ENCODE measurements at places on chromosomes 16 and 17.

GRCh38 chr16:87145181-87146176 lies 171.7 kb downstream of the C16orf95 start:
- no peak for DNase-seq

DNA sequence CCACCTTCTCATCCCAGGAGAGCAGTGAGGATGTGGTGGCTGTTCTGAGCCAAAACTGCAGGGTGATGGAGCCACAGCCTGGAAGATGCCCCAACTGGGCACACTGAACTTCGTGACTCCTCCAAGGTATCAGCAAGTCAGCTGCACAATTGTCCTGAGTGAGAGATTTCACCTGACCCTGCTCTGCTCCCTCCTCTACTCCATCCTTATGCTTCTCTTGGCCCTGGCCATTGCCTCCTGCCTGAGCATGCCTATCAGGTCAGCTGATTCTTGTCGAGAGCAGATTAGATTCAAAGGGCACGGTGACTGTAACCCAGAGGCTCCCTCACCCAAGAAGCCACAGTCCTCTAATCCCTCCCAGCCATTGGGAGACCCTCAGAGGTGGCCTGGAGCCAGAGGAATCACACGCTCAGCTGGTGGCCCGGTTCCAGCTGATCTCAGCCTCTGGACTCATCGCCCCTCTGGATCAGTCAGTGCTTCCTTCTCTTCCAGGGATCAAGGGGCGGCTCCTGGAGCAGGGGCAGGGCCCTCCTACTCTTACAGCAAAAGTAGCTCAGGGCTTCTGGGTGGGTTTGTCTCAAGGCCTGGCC lies 7.0 kb upstream of the CYB561 start:
- DNase-seq, result no peak

GRCh38 chr16:55242667-55243066 lies 81.3 kb upstream of the IRX6 start:
- no peak for DNase-seq

DNA sequence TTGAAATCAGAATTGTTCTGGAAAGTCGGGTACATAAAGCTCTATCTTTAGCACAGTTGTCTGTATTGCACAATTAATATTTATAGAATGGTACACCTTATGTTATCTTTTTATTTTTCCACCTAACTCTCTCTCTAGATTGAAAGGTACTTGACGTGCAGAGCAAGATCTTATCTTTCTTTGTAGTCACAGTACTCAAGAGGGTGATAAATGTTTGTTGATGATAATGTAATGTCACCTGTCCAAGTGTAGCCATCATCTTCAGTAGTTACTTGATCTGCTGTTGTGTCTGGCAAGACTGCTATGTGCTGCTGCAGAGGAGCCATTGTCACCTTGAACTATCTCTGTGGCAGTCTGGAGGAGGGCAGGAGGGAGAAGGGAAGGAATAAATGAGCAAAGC lies 5.3 kb downstream of the HMOX2 start:
- DNase-seq, result no peak

- DNase-seq, result no peak
These were observed 2.2 kb upstream of the CDH5 start for GRCh38 chr16:66364117-66364958.

- no peak for DNase-seq
These were observed 68.1 kb upstream of the IRX5 start for GRCh38 chr16:54862529-54862928.

DNA sequence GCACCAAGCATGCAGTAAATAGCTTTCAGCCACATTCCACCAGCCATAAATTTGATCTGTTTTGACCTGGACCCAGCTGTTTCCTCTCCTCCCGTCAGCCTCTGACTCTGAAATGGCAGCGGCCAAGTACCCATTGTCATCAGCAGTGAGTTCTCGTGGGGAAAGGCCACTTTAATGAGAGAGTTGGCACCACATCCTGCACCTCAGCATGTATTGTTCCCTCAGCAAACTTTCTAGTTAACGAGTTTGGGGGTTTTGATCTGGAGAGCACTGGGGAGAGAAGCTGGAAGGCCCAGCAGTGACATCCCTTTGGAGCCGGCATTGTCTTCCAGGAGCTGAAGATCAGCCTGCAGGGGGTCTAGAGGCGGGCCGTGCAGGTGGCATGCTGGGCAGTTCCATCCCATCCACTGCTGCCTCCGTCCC lies 84.9 kb downstream of the RPA1 start:
- no peak for DNase-seq

Measured in 8988T (cell line).